Motor neuron (in vitro differentiated cells): ENCODE measurements at places on chromosomes 7 and 10. TPM values are rescaled to one million over a fixed set of nuclear protein-coding genes. Genes with fewer than 3 reads are reported as not detected.

Gene ADCY1
- total RNA-seq = 20.3 and 22.4 TPM in 2 replicates

GRCh38 chr7:111240371-111240770 is 149.4 kb downstream of the LRRN3 start:
- ATAC-seq = no peak

DNA sequence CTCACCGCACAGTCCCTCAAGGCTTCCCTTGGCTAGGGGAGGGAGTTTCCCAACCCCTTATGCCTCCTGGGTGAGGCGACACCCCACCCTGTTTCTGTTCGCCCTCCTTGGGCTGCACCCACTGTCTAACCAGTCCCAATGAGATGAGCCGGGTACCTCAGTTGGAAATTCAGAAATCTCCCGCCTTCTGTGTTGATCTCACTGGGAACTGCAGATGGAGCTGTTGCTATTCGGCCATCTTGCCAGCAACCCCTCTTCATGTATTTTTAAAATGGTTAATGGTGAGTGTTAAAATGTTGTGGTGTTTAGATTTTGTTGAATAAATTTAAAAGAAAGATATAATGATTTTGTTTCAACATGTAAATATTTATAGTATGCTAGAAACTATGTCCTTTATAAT is 22.0 kb downstream of the UMAD1 start:
- no peak for ATAC-seq

Gene ARHGEF35
- 0.70 and 1.2 TPM in 2 replicates for total RNA-seq

GRCh38 chr10:11330383-11331045 is 280.9 kb downstream of the USP6NL start:
- ATAC-seq = no peak

DNA sequence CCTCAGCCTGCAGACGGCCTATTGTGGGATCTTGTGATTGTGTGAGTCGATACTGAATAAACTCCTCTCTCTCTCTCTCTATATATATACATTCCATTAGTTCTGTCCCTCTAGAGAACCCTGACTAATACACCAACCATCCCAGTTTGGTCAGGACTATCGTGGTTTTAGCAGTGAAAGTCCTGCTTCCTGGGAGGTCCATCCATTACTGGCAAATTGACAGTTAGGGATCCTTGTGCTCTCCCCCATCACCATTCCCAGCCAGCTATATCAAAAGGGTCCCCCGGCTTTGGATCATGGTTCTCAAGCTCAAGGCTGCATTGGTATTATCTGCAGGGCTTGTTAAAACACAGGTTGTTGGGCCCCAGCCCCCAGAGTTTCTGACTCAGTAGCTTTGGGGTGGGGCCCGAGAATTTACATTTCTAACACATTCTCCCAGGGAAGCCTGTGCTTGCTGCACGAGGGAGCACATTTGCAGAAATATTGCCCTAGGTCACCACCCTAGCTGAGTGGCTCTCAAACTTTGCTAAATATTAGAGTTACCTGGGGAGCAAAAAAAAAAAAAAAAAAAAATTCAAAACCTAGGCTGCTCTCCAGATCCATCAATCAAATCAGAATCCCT is 899.1 kb upstream of the AUTS2 start:
- peak; percentile 19 for ATAC-seq

GRCh38 chr10:95314192-95314918 is 23.6 kb upstream of the PDLIM1 start:
- no peak for ATAC-seq

GRCh38 chr10:42615419-42615818 is 23.0 kb downstream of the ZNF33B start:
- no peak for ATAC-seq

DNA sequence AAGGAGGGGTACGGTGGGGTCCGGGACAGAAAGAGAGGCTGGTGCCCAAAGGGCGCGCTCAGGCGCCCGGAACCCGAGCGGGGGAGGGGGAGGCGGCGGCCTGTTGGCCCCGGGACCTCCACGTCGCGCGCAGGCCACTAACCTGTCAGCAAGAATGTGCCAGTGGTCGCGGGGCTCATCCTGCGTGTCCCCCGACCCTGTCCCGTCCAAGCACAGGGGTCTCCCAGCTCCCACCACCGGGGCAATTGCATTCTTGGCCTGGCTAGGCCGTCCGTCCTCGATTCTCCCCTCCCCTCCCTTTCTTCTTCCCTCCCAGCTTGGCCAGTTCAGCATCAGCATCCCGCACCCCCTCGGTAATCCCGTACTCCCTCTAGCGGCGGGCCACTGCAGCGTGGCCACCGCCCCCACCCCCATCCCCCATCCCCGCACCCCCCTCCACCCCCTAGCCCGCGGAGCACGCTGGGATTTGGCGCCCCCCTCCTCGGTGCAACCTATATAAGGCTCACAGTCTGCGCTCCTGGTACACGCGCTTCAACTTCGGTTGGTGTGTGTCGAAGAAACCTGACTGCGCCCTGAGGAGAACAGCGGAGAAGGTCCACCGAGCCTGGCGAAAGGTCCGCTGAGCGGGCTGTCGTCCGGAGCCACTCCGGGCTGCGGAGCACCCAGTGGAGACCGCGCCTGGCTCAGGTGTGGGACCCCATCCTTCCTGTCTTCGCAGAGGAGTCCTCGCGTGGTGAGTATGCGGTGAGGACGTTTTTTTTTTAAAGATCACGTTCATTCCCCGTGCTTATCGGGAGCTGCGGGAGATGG is at the start of gene SGCE:
Gene SGCE (minus strand): TSS at position 286 of the 810 bp plus-strand sequence. CDS start 35 bp downstream, at position 251.
- ATAC-seq = peak; percentile 6

DNA sequence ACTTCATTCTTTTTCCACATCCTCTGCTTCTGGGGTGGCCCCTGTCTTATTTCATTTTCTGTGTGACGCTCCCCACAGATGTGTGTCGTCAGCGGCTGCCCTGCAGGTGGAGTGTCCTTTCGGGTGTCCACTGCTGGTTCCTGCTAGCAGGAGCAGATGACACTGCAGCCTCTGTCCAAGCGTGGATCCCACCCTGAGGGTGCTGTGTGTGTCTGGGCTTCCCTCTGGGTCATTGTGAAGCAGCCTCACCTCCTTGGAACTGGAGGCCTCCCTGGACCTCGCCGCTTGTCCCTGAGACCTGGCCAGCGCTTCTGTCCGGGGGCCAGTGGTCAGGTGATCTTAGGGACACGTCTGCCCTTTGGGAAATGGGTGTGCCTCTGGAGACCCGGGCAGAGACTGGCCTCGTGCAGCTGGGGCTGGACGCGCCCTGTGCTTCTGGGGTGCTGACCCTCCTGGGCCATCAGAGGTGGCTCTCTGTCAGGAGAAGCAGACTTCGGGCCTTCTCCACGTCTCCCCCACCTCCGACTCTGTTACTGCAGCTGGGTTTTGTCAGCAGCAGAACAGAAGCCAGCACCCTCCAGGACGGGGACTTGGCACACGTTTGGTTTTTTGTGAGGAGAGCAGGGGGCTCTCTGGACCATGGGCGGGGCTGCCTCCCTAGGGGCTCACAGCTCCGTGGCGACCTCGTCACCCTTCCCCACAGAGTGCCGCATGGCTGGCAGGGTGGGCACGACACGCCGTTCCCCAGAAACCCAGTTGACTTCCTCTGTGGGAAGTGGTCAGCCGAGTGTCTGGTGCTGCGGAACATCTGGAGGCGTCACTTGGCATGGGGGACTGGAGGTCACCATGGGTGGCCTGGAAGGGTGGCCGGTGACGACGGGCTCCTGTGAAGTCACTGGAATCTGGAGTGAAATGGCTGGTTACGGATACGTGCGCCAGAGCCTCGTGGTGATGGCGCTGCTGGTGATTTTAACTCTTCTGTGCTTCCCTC is 48.4 kb downstream of the INPP5A start:
- ATAC-seq = no peak

Gene SMO
- total RNA-seq = 8.2 and 13.0 TPM in 2 replicates

DNA sequence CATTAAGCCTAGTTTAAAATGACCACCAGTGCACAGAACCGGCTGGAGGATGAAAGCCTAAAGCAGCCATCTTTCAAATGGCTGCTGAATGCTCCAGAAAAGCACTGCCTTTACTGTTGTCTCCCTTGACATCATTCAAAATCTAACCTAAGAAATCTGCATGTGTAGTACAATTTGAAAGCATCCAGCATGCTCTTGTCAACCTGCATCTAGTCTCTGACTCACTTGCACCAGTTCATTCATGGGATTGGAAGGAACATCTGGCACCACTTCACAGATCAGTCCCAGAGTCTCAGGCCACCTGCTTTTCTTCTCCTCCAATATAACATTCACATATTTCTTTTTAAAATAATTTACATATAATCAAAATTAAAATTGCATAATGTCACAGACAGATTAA is 76.2 kb downstream of the RNF133 start:
- ATAC-seq = no peak

DNA sequence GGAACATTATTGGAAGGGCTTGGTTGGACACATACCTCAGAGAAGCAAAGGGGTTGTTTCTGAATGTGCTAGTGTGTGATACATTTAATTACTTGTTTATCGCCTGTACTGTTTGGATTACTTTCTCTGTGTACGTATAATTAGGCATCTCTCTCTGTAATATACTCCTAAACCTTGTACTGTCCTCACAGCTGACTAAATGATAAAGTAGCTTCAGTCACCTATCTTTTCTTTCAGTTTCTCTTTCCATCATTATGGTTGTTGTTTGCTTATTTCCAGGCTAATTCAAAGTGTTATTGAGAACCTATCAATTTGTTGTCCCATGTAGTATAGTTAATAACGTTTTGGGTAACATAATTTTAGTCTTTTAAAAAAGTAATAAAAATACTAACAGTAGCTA is 34.0 kb downstream of the MXI1 start:
- no peak for ATAC-seq

- ATAC-seq = no peak
Observed at GRCh38 chr7:2966466-2967078, 77.1 kb downstream of the CARD11 start.

Gene GIMAP8
- not detected in 2 replicates for total RNA-seq

Gene GPC2
- total RNA-seq = 79.5 and 88.0 TPM in 2 replicates

DNA sequence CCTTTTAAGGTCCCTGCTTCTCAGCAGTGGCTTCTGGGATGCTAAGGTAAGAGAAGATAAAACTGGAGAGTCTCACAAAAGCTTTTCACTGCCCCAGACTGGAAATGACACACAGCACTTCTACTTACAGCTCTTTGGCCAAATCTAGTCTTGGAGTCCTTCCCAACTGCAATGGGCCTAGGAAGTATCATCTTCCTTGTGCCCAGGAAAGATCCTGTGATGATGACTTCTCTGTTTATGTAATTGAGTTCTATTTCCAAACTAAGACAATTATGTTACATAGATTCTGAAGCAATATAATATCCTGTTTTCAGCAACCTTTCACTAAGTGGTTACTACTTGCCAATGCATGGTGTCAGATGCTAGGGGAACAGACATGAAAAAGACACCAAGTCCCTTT is 234.1 kb downstream of the PTEN start:
- no peak for ATAC-seq

- ATAC-seq = peak; percentile 67
Observed at GRCh38 chr7:85630904-85631600, 444.2 kb upstream of the SEMA3D start.
